D341Med (cell line): ENCODE measurements at places on chromosomes 6 and 20.

- DNase-seq = peak; percentile 73
Measured at GRCh38 chr6:145815309-145816274, 997 bp upstream of the FBXO30 start.

DNA sequence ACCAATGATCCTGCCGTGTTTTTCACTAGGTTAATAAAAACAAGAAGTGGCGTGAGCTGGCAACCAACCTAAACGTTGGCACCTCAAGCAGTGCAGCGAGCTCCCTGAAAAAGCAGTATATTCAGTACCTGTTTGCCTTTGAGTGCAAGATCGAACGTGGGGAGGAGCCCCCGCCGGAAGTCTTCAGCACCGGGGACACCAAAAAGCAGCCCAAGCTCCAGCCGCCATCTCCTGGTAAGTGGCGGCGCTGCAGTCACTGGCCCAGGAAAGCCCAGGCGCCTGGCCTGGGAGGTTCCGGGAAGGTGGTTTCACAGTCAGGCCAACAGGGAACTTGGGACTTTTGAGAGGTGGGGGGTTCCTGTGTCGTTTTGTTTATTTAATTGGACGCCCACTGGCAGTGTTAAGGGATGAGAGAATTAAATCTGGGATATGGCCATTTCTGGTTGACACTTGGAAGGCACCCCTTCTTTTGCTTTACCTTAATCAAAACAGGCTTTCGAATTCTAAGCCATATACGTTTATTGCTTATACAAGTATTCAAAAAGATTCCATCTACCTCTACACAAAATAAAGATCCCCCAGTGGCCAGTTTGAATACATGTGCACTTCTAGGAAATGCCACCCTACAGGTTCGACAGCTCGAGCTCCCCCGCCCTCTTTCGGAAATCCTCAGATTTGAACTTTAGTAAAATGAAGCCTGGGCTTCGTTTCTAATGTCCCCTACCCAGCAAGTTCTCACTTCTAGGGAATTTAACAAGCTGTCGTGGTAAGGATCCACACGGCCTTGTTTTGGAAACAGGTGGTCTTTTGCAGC lies 138.9 kb downstream of the TMEM242 start:
- DNase-seq = peak; percentile 89

DNA sequence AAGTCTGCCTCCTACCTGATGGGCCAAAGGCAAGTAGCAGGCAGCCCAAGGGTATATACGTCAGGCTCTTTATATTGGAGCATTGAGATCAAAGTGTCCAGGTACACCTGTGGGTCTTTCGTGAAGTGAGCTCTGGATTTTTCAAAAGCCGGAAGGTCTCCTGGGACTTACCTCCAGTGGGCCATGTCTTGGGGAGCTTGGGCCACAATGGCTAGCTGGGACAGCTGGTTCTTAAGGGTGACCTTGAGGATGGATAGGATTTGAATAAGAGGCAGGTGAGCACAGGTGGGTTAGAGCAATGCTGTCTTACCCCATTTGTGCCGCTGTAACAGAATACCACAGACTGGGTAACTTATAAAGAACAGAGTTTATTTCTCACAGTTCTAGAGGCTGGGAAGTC lies 153.4 kb downstream of the CDC5L start:
- no peak for DNase-seq

- no peak for DNase-seq
Measured at GRCh38 chr6:85544776-85545175, 48.9 kb downstream of the SNX14 start.

GRCh38 chr6:13273931-13274706 lies 54.2 kb downstream of the TBC1D7 start:
- no peak for DNase-seq

DNA sequence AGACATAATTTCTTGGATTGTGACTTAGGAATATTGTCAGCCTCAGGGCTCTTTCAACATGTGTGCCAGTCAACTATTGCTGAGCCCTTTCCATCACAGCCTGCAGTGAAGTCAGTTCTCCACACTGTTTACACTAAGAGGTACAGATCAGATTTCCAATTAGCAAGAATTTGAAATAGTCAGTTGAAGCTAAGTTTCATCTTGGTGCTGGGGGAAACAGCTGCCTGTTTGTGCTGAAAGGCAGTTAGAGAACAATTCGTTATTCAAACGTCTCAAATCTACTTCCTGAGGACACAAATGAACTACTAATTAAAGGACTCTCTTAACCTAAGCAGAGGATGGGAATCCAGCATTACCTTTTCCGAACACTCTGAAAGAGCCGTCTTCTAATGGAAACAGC lies 25.9 kb downstream of the ADGRF1 start:
- no peak for DNase-seq

DNA sequence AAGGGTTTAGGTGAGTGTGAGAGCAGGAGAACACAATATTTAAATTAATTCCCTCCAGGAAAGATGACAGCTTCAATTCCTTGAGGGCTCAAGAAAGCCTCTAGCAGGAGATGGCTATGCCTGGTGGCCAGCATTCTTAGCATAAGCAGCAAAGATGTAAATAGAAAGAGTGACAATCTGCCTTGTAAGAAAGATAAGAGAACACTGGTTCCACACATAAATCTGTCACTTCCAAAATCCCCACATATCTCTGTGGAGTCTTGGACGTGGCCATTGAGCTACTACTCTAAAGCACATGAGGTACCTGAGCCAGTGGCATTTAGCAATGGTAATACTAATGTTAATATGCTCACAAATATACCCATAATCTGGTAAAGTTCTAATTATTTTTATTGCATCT lies 29.2 kb downstream of the DEFB114 start:
- DNase-seq = no peak

- DNase-seq = no peak
Measured at GRCh38 chr20:652615-653109, 338 bp downstream of the SRXN1 start.

GRCh38 chr6:98324446-98324845 lies 509.9 kb upstream of the POU3F2 start:
- DNase-seq = no peak

GRCh38 chr6:125300992-125301434 lies 754 bp downstream of the HDDC2 start:
- DNase-seq = peak; percentile 27

GRCh38 chr20:4165984-4166725 lies 150.8 kb upstream of the RNF24 start:
- no peak for DNase-seq

DNA sequence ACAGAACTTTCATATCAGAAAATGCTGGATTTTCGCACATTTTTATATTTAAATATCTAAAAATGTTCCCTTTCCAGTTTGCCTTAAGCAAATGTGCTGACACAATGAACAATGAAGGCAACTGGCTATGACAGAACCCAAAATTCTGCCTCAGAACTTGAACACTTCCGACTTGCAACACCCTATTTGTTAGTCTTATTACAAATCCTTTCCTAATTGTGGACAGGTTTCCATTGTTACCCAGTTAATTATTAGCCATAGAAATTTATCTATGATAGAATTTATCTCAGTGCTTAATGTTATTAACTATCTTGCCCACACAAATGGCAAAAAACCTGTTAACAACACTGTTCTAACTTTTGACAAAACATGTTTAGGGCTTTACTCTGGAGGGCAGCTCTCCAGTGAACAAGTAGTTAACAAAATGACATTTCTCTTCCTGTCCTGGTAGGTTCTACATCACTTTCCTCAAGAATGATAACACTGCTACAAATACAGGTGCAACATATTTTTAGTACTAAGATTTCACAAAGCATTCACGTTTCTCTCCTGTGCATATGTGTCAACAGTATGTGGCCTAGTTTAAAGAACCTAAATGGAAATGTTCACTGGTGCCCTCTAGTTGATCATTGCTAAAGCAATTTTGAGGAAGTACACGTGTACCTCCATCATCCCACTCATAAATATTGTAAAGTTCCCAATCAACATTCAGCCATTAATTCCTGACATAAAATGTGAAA lies 58.4 kb downstream of the HIVEP2 start:
- no peak for DNase-seq

DNA sequence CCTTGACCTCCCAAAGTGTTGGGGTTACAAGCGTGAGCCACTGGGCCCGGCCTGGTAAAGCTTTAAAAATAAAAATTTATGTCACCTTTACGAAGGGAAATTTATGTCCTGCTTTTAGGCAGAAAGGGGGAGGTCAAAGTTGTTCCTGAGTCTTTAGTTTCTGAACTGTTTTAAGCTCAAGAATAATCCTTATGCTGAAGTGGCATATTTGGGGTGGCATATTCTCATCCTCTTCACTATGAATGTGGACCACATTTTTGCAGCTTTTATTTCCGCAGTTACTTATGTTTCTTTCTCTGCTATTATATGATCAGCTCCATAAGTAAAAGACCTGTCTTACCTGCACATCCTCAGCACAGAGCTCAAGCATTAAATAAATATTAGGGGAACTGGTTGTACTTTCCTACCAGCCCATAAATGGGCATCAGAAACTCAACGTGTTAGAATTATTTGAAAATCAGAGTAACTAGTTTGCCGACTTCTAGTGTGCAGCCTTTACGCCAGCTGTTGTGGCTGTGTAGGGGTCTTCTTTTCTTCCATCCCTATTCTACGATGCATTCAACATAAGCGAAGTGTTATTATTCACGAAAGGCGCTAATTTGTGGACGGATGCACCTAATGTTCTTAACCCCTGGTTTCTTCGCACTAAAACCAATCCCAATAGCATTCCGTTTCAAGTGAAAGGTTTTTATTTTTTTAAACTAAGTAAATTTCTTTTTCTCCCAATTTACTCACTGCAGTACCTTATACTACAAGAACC lies 867 bp upstream of the AKAP7 start:
- DNase-seq = no peak

- no peak for DNase-seq
Measured at GRCh38 chr20:48236000-48236970, 451.0 kb upstream of the SULF2 start.

DNA sequence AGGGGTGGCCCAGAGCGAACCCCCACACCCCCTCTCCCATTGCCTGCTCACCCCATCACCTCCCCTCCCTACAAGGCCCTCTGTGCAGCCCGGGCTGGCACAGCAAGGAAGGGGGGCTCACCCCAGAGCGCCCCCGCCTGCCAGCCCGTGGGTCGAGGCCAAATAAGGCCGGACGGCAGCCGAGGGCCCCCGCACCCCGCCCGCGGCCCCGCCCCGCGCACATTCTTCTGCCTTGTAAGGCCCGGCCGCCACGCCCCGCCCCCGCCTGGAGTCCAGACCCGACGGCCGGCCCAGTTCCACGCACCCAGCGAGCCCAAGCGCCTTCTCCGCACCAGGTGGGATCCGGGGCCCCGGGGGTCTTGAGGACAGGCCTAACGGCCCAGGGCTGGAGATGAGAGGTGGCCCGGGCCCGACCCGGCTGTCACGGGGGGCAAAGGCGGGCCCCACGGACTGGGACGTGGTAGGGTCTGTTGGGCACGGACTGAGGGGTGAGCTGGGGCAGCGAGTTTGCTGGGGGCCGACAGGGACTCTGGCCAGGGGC lies at the start of gene MYL9:
Gene MYL9 (plus strand): TSS at position 293 of the 541 bp plus-strand sequence. CDS start 3,366 bp downstream, outside the sequence.
- peak; percentile 44 for DNase-seq

- DNase-seq = peak; percentile 23
Measured at GRCh38 chr6:98824902-98825599, 9.3 kb upstream of the POU3F2 start.

DNA sequence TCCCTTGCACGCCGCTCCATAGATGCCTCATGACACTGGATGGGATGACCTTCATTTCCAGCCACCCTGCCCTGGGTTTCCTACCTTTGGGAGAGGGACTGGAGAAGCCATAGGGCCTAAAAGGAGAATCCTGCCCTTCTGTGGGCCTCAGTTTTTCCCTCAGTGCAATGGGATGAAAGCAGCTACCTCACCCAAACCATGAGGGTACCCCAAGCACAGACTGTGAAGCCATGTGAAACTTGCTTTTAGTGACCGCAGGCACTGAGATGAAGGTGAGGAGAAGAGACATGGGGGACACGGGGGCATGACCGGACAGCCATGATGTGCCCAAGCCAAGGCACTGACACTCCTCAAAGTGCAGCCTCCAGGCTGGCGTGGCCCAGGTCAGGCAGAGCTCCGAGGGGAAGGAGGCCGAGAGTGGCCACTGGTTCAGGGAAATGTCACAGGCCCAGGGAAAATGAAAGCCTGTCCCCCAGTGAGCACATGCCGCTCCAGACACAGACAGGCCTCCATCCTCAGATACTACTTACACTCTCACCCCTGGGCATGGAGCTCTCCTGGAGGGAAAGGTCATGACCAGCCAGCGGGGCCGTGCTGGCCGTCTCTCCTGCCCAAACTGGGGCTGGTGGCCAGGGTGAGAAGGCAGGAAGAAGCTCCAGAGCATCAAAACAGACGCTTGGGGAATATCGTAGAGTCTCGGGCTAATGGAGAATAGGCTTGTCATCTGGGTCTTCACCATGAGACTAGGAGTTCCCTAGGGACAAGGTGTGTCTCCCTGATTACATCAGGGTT lies 116.2 kb downstream of the GRM4 start:
- no peak for DNase-seq

- DNase-seq = no peak
Measured at GRCh38 chr20:45946149-45946970, 11.9 kb downstream of the PCIF1 start.

GRCh38 chr6:142251930-142252445 lies 49.8 kb upstream of the ADGRG6 start:
- DNase-seq = no peak

DNA sequence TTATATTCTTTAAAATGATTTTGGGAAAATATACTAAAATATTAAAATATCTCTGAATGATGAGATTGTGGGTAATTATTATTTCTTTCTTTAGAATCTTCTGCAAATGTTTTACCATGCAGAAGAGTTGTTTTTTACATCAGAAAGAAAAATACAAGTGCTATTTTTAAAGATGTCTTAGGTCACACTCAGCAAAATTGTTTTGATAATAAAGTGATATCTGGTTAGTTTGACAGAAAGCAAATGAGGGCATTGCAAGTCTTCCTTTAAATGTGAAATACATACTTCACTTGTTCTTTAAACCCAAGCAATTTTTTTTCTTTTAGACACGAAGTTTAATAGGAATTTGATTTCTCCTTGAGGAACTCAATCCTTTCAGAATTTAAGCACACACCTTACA lies 43.6 kb upstream of the STXBP5 start:
- DNase-seq = no peak

GRCh38 chr6:81557811-81558210 lies 194.7 kb downstream of the TENT5A start:
- no peak for DNase-seq

DNA sequence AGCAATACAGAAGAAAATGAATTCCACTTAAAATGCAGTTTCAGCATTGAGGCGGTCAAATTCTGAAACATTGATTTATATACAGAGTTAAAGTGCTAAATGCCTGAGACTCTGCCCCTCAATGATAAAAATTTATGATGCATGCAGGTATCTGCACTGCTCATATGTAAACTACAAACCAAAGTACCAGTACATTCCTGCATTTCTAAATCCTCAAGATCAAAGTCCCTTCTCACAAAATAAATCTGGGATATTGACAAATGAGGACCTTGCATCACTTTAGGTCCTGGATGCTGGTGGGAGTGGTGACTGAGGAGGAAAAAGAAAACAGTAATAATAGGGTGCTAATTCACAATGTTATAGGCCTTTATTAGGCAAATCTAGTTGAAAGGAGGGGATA lies 101.9 kb downstream of the FIG4 start:
- DNase-seq = no peak
